AG09319 (cell line): ENCODE measurements at places on chromosomes 11 and 22.

- no peak for DNase-seq
Observed at GRCh38 chr11:131204765-131205380, 165.5 kb upstream of the NTM start.

DNA sequence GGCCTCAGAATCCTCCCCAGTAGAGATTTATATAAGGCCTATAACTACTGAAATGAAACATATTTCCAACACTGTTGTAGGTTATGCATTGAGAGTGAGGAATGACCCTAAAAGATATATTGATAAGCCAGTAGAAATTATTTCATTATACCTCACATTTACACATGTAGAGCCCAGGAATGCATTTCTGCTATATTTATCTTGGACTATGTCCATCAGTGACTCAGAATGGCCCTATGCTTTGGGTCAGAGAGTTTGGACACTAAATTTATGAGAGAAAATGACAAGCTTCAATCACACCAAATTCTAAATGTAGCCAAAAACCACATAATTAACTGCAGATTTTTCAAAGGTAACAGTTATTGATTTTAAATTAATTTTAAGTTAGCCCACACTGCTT is 761.9 kb downstream of the DLG2 start:
- DNase-seq = no peak

GRCh38 chr22:38461414-38462081 is 6.3 kb upstream of the KDELR3 start:
- peak; percentile 41 for DNase-seq

GRCh38 chr11:26229257-26229656 is 102.7 kb upstream of the ANO3 start:
- DNase-seq = no peak

DNA sequence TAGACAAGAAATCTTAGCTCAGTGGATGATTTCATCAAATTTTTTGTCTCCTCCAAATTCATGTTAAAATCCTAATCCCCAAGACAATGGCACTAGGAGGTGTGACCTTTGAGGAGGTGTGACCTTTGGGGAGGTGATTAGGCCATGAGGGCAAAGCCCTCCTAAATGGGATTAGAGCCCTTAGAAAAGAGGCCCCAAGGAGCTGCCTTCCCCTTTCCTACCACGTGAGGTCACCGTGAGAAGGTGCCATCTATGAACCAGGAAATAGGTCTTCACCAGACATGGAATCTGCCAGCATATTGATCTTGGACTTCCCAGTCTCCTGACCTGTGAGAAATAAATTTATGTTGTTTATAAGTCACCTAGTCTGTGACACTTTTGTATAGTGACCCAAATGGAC is 138.7 kb downstream of the TRIM29 start:
- DNase-seq = no peak

DNA sequence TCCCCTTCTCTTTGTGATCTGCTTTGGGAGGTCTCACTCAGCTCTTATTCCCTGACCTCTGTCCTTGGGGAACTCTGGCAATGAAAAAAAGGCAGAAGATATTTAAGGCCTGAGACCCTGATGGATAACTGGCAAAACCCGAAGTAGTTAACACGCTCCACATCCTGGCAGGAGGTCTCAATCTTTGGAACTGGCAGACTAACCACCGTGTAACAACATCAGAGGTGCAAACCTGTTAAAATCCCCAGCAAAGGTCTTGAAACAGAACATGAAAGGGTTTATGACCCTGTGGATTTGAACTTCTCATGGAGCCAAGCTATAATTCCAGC is 160.3 kb downstream of the DBX1 start:
- DNase-seq = no peak

- no peak for DNase-seq
Observed at GRCh38 chr22:18066181-18066859, 11.5 kb upstream of the PEX26 start.

GRCh38 chr22:33726294-33726734 is 194.0 kb downstream of the LARGE1 start:
- DNase-seq = peak; percentile 12

DNA sequence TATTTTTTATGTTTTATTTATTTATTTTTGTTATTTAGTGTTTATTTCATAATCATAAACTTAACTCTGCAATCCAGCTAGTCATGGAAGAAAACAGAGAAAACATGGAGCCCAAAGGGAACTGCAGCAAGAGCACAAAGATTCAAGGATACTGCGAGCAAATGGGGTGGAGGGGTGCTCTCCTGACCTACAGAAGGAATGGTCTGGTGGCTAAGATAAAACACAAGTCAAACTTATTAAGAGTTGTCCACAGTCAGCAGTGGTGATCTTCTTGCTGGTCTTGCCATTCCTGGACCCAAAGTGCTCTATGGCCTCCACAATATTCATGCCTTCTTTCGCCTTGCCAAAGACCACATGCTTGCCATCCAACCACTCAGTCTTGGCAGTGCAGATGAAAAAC is 36.7 kb downstream of the STIM1 start:
- DNase-seq = no peak

GRCh38 chr22:44353041-44353440 is 40.3 kb upstream of the SHISAL1 start:
- no peak for DNase-seq

GRCh38 chr11:33615751-33616150 is 84.9 kb downstream of the C11orf91 start:
- DNase-seq = no peak

GRCh38 chr11:120185706-120186455 is 25.0 kb upstream of the OAF start:
- no peak for DNase-seq

- no peak for DNase-seq
Observed at GRCh38 chr22:36350751-36351594, 36.8 kb downstream of the MYH9 start.
